GDM1 (cell line): ENCODE measurements at places on chromosomes 7 and 10.
A peak's percentile ranks its signal among the peaks of the same experiment; 100 is the strongest.

DNA sequence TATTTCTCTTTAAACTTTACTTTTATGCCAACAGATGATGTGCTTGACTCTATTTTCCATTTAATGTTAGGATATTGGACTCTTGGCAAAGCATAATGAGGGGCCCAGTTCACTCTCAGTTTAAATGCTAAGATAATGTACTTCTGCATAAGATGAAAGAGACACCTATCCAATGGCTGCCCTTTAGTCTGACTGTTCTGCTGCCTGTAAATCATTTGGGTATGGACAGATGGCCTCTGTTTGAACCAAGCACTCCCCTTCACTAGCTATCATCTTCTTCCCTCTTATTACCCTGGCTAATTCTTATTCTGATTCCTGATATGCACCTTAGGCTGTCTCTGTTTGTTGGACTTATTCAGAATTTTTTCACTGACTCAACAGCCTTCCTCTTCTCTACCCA, 72.1 kb downstream of the SEM1 start:
- DNase-seq, result no peak

DNA sequence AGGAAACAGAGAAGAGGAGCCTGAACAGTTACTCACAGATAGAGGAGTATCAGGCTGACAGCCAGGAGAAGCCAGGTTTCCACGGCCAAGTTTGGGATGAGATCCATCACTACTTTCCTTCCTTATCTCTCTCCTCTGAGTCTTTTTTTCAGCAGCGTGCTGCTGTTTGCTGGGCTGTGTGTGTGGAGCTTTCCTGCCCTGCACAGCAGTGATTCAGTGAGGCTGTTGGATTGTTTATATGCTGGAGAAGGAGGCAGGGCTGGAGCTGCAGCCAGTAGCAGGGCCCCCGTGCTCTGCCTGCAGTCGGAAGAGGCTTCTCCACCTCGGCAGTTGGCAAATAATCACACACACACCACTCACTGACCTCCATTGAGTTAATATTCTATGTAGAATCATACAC, at the start of gene CYP3A7:
Gene CYP3A7 (minus strand): TSS at position 210 of the 400 bp plus-strand sequence. CDS start 103 bp downstream, at position 107.
- DNase-seq, result no peak

- no peak for DNase-seq
Measured at GRCh38 chr10:59965899-59966650, 59.7 kb upstream of the CCDC6 start.

DNA sequence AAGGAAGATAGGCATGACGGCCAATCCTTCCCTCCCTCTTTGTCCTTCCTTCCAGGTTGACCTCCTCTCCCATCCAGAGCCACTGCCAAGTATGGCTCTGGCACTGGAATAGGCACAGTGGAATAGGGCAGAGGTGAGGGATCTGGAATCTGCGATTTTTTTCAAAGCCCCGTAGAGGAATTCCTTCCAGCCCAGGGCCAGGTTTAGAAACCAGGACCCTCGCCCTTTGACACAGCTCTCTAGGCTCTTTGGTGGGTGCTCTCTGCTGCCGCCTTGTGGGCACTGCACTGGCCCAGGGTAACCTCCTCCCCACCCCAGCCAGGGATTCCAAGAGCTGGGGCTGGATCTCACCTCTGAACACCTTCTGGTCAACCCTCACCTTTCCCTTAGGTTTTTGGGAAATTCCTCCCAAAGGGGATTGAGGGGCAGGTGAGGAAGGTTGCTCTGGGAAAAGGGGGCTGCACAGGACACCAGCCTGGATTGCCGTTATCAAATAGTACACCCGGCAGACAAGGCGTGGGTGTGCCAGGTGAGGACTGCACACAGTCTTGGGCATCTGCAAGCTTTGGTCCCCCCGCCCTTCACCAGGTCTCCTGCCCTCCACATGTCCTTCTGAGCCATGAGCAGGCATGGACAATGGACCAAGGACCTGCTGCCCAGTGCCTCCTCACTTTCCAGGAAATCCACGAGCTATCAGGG, 22.8 kb downstream of the C10orf105 start:
- DNase-seq, result peak; percentile 36

- DNase-seq, result no peak
Measured at GRCh38 chr7:85462671-85463070, 275.8 kb upstream of the SEMA3D start.

DNA sequence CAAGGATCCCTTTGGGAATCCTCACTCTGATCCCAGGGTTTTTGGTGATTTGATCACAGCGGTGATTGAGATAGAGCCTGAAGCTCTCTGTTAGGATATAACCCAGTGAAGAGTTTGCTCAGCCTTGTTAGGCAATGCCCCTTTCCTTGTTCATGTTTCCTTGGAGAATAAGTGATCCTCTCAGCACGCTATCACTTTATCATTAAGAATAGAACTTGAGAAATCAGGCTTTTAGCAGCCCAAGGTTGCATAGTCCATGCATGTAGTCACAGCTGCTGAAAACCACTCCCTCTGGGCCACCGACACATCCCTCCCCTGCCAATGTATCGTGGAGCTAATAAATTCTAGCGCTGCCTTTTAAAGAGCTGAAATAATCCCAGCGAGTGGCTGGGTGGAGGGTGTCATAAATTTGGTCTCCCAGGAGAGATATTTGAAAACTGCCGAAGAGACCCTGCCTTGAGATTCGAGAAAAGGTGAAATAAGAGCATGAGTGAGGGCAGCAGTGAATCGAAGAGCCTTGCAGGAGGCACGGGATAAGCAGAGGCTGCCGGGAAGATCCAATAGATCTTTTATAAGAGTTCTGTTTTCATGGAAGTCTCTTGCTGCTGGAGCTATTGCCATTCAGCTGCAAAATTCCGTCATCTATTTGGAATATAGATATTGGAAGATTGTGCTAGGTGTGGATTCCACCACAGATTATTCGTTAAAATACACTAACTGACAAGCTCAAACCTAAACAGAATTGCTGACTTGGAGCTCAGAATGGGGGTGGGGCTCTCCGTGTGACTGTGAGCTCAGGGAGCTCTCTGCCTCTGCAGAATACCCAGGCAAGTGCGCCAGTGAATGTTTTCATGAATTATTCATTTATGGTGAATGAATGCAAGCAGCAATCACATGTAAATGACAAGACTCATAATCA, 249.8 kb downstream of the TRIL start:
- DNase-seq, result no peak

GRCh38 chr7:113176836-113177235, 58.5 kb upstream of the SMIM30 start:
- DNase-seq, result no peak

- DNase-seq, result no peak
Measured at GRCh38 chr10:50558371-50558770, 65.4 kb downstream of the SGMS1 start.
